GF-D8 (cell line): ENCODE measurements at places on chromosomes 12 and 14.

DNA sequence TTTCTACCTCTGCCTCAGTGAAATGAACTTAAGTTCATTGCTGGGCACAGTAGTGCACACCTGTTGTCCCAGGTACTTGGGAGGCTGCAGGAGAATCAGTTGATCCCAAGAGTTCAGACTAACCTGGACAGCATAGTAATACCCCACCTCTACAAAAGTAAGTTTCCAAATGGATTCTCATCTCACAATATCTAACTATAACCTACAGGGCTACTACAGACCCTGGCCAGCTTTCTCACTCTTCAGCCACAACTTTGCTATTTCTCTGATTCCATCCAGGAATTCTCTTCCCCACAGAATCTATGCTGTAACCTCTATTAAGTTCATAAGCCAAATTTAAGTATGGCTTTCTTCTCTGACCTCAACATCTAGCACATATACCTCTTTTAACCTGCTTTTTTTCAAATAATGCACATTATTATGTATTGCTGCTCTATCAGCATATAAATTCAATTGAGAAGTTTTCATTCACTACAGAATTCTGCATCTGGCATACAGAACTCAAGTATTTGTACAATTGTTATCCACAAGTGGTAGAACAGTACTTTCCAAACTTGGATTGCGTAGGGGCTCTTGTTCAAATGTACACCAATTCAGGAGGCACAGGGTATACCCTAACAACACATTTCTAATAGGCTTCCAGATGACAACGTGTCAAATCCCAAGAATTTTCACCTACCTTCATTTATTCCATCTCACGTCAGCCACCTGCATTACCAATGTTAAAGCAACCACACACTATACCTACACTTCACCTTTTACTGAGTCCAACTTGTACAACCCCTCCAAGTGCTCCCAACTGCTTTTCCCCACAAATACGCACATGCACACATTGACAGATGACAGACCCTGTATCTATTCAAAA lies 3.8 kb downstream of the RPS29 start:
- DNase-seq = no peak

DNA sequence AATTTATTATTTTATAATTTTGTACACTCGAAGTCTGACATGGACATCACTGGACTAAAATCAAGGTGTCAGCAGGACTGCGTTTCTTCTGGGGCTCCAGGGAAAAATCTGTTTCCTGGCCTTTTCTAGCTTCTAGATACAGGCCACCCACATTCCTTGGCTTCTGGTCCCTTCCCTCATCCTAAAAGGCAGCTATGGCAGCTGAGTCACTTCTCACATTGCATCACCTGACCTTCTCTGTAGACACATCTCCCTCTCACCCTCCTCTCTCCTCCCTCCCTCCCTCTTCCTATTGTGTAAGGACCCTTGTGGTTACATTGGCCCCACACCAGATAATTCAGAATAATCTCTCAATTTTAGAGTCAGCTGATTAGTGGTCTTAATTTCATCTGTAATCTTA lies 92.4 kb downstream of the RPS6KA5 start:
- peak; percentile 74 for DNase-seq

DNA sequence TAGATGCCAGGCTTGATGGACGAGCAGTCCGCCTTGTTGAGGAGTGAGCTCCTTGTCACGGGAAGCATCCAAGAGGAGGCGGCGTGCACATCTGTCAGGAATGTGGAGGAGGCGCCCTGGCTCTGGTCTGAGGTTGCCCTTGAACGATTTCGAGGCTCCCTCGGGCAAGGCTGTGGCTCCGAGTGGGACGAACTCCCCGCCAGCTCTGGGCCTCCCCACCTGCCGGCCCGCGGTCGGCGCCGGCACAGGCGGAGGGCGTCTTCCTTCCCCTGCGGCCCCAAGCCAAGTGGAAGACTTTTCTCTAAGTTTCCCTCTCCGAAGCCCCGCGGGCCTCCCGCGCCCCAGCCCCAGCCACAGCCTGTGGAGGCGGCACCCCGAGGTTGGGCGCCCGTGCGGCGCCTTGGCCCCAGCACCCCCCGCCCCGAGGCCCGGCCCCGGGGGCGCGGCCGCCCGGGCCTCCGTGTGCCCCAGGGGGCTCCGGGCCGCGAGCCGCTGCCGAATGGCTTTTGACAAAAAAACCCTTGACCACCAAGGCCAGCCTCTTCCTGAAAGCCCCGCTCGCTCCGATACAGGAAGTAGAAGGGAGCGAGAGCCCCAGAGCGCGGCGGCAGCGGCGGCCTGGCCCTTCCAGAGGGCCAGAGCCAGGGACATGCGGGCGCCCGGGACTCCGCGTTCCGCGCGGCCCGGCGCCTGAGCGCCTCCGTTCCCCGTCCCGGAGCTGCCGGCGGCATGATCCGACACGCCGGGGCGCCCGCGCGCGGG lies at the start of gene RIN3:
RIN3 (plus strand) TSS at position 578 of the 762 bp plus-strand sequence; CDS start at position 730, 152 bp downstream.
- no peak for DNase-seq

GRCh38 chr12:104167519-104168458 lies 29.8 kb upstream of the NFYB start:
- no peak for DNase-seq

GRCh38 chr12:110028323-110028722 lies 20.0 kb downstream of the C12orf76 start:
- no peak for DNase-seq

GRCh38 chr14:91005716-91006115 lies 54.7 kb downstream of the RPS6KA5 start:
- no peak for DNase-seq

DNA sequence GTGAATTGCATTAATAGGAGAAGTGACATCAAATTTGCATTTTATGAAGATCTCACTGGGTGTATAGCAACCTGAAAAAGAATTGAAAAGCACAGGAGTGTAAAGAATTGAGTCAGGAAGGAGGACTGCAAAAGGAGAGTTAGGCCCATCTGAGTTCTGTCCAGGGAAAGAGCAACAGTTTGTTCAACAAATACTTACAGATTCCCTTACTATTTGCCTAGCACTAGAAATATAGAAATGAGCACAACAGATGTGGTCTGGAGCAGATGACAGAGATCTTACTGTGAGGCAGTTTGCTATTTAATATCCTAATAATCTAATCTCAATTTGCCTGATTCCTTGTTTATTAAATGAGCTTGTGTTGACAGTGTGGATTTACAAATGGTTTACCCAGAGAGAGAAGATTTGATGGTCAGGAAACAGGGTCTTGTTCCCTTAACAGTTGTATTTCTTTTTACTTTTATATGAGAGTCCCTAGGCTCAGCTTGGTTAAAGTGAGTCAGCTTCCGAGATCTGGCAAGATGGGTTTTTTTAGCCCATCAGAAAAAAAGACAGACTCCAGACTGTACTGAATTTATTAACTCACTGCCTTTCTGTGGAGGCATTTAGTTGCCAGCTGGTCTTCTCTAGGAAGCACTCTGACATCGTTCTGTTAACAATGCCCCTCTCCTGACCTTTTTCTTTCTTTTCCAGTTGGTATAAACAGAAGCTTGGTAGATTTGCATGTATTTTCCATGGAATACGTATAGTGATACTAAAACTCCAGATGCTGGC lies 229.7 kb downstream of the TTC6 start:
- no peak for DNase-seq

DNA sequence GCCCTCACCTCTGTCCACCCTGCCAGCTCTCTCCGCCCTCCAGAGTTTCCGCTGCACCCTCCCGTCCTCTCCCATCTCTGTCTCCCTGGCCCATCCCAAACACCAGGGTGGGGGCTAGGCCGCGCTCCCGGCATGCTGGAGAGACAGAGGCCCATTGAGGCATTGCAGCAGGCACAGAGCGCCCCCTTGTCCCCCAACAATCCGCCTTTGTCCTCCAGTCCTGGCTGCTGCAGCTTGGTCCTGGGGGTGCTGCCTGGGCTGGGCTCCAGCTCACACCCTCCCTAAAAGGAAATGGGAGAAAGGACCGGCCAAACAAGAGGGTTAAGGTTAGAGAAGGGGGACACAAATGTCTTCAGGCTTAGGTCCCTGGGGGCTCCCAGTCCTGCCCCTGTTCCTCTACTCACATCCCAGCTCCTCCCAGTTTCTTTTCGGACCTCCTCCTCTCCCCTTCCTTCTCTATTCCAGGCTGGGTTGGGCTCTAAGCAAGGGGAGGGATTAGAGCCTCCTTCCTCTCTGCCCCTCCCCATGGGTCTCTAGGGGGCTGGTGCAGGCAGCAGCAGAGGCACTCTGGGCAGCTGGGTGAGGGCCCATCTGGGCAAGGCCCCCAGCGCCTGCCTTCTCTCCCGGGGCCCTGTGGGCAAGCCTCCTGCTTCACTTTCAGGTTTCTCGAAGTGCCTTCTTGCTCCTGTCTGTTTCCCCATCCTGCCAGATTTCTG lies at the start of gene CMTM5:
CMTM5 (plus strand) TSS at position 565 of the 716 bp plus-strand sequence. CDS start 206 bp downstream, outside the sequence.
- DNase-seq = no peak

DNA sequence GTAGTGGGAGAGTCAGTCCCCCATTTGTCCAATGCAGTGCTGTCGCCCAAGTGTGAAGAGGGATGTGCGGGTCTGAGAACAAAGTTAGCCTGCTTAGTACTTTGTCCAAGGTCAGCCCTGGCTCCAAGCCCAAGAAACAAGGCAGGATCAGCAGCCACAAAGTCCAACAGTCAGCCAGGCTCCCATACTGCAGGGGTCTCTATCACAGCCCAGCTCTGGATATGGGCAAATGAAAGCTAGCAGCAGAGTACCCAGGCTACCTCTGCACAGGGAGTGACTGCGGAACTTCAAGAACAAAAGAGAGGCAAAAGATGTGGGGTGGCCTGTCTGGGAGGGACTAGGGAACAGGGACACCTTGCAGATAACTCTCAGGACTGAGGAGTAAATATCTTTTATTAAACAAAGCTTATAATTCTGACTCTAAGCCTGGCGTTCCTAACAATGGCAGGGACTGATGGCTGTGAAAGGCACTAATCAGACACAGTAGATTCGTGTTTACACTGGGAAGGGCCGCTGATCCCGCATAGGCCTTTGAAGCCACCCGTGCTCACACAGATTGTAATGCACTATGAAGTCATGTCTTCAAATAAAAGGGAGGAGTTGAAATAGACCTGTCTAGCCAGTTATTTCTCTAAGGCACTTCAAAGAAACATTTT lies 91.0 kb upstream of the EEA1 start:
- DNase-seq = no peak

DNA sequence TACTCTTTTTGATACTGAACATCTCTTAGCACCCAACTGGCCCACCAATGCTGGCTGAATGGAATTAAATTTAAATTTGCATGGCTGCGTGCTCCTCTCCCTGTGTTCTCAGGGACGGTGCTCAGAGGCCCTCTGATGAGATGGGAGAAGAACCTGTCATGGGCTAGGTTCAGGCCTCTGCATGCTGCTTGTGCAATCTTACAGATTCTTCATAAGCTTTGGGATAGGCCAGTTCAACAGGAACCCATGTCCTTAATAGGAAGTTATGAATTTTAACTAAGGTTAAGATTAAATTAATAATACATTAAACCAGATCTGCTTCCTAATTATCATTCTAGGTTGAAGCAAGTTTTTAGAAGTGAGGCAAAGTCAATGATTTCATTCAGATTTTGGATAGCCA lies 119.7 kb upstream of the LRIG3 start:
- DNase-seq = no peak

DNA sequence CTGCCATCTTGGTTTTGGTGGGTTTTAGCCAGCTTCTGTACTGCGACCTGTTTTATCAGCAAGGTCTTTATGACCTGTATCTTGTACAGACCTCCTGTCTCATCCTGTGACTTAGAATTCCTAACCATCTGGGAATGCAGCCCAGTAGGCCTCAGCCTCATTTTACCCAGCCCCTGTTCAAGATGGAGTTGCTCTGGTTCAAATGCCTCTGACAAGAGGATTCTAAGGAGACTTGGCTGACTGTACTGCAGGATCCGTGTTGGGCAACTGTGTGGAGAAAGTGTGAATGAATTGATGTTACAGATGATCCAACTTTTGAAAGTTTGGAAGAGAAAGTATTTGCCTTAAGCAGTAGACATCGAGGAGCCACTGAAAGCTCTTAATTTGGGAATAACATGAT lies 91.0 kb downstream of the TTLL5 start:
- DNase-seq = no peak

DNA sequence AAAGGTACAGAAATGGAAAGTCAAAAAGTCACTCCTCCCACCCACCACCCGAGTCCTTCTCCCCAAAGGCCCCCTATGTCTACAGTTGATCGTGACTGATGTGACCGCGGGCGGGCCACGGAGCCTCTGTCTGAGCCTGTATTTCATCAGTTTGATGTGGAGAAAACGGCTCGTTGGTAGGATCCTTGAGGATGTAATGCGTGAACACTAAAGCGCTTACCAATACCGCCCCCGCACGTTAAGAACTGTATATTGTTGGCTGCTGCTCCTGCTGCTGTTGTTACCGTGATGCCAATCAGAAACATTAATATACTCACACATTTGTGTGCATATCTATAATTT lies 24.6 kb upstream of the UBC start:
- no peak for DNase-seq

- no peak for DNase-seq
These were observed 106.8 kb downstream of the NUAK1 start for GRCh38 chr12:106031761-106032622.

DNA sequence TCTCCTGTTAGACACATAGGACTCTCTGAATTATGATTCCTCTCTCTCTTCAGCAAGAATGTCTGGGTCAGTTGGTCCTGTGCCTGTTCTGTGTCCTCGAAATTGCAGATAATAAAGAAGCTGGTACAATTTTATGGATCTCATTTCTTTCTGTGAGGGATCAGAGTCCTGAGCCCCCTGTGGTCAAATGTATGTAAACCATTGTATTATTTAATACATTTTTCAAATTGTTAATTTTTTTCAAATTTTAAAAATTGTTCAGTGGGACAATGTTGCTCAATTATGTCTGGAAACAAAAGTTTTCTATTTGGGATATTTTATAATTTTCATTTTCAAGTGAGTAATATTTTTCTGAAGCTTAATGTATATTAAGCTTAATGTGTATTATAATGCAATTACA lies 513.5 kb downstream of the CCER1 start:
- no peak for DNase-seq

GRCh38 chr14:101347893-101348777 lies 213.2 kb upstream of the DIO3 start:
- no peak for DNase-seq

DNA sequence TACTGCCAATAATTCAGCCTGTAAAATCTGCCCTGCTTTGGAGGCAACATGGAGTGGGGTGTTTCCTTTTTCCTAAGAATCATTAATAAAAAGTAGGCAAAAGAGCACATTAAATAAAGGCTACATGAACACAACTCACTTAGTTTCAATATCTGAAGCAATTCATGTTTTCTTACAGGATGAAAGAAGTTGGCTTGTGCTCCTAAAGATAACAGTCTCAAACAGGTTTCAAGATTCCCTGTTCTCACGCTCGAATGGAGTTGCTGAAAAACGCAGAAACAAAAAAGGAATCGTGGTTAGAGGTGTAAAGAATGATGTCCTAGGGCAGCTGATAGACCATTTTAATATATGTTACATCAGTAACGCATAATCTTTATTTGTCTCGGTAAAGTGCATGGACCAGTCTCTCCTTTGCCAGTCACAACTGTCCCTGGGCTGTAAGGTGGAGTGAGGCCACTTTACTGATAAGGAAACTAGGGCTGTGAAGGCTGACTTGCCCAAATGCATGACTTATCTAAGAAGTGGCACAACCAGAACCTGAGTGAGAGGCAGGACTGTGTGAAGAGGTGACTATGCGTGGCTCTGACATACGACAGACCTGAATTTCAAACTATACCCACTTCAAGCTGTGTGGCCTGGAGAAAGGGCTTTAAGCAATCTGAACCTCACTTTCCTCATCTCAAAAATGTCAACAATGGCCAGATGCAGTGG lies 12.6 kb downstream of the GIT2 start:
- no peak for DNase-seq

GRCh38 chr12:23005387-23005786 lies 380.4 kb downstream of the ETNK1 start:
- DNase-seq = no peak

- no peak for DNase-seq
These were observed 11.2 kb downstream of the ESRRB start for GRCh38 chr14:76386944-76387782.

GRCh38 chr12:105832806-105833205 lies 305.9 kb downstream of the NUAK1 start:
- DNase-seq = no peak
